Activated CD8-positive, alpha-beta T cell treated with anti-CD3 and anti-CD28 coated beads for 36 hours (primary cell): ENCODE measurements at places on chromosomes 7 and 10. TPM values are rescaled to one million over a fixed set of nuclear protein-coding genes. Genes with fewer than 3 reads are reported as not detected.
A peak's percentile ranks its signal among the peaks of the same experiment; 100 is the strongest.

GRCh38 chr10:83283151-83283550, 856.2 kb upstream of the GHITM start:
- H3K4me3 ChIP-seq = no peak overlapping the region
- no peaks in the 10 kb centered on the region for H3K4me1 ChIP-seq
- DNase-seq = no peak
- H3K27ac ChIP-seq = no peak overlapping the region
- H3K36me3 ChIP-seq = no peaks in the 10 kb centered on the region

DNA sequence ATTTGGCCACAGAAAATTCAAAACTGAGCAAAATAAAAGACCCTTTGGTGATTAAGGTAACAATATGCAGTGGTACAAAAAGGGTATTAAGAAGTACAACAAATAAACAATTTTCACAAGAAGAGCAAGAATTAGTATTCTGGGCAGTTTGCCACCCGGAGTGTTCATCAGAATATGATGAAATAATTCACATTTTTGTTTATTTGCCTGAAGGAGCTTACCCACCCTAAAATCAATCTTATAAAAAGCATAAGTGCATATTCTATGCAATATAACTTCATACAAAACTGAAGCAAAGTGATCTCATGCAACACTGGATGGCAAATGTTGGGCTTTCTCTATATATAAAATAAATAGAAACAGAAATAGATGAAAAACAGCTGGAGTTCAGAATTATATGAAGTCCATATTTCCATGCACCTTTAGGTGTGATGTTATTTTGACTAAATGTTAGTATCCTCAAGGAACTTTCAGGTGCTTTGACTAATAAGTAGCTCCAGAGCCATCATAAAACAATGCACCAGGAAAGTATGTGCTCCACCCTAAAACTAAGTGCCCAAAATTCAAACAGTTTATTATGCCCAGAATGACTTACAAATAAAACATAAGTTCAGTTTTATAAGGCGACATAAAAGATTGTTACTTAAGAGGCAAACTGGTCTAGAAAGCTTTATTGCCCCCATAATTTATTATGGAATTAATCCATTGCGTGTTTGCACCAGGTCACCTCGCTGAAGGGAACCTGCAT, 474.3 kb downstream of the SEMA3D start:
- H3K4me3 ChIP-seq = no peak overlapping the region
- H3K4me1 ChIP-seq = no peaks in the 10 kb centered on the region
- no peaks in the 10 kb centered on the region for H3K36me3 ChIP-seq
- no peaks in the 10 kb centered on the region for H3K27me3 ChIP-seq

GJC3 gene
- total RNA-seq = 0.41 TPM

CALCR gene
- total RNA-seq = not detected

DNA sequence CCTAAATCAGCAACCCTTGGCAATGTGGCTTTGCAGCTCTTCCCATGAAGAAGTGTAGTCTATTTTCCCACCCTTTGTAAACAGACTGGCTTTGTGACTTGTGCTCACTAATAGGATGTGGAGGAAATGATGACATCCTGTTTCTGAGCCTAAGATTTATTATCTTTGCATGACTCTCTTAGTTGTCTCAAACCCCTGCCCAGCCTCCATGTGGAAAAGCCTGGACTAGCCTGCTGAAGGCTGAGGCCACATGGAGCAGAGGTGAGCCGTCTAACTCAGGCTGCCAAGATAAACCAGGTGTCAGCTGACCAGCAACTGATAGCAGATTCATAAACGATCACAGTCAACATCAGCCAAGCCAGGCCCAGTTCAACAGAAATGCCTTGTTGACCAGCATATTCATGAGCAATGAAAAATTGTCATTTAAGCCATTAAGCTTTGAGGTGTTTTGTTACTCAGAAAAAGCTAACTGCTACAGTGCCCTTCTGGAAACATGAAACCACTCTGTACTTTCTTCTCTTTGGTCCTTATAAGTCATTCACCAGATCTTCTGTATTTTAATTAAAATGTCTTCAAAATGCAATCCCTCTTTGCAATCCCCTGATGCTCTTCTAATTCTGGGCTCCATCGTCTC, 586.3 kb upstream of the ANKRD30A start:
- no peaks in the 10 kb centered on the region for H3K36me3 ChIP-seq
- no peak overlapping the region for H3K27ac ChIP-seq
- no peaks in the 10 kb centered on the region for H3K27me3 ChIP-seq
- no peaks in the 10 kb centered on the region for H3K4me1 ChIP-seq
- H3K4me3 ChIP-seq = no peak overlapping the region
- DNase-seq = no peak

GARIN1A gene
- total RNA-seq = not detected

FAM25A gene
- not detected for total RNA-seq

DNA sequence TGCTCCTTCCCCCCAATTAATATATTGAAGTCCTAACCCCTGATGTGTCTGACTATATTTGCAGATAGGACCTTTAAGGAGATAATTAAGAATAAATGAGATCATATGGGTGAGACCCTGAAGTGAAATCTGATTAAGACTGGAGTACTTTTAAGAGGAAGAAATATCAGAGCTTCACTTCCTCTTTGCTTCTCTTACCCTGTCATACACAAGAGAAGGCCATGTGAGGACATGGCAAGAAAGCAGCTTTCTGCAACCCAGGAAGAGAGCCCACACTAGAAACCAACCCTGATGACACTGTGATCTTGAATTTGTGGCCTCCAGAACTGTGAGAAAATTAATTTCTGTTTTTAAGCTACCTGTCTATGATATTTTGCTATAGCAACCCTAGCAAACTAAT, 44.2 kb downstream of the JMJD1C start:
- peak overlapping the region; percentile 32 for H3K4me3 ChIP-seq
- H3K27me3 ChIP-seq = no peaks in the 10 kb centered on the region
- peak; percentile 26 for DNase-seq
- peak overlapping the region; percentile 95 for H3K27ac ChIP-seq

- H3K27me3 ChIP-seq = no peaks in the 10 kb centered on the region
- peaks cover 1% of the 10 kb centered on the region for H3K4me1 ChIP-seq
- H3K4me3 ChIP-seq = no peak overlapping the region
- no peak for DNase-seq
- H3K36me3 ChIP-seq = peaks cover 10% of the 10 kb centered on the region
- H3K27ac ChIP-seq = no peak overlapping the region
These were observed 69.7 kb downstream of the VCL start for GRCh38 chr10:74067373-74068352.

GRCh38 chr10:133357285-133358161, at the start of gene FUOM:
Gene FUOM (minus strand): TSS chr10:133358019. CDS start chr10:133358007, 12 bp downstream.
- peak within 1 kb of the TSS; percentile 82 for H3K27ac ChIP-seq
- peak; percentile 84 for DNase-seq
- peak within 1 kb of the TSS; percentile 82 for H3K4me3 ChIP-seq
- no peaks in the 10 kb centered on the region for H3K27me3 ChIP-seq

- no peak overlapping the region for H3K4me3 ChIP-seq
- no peaks in the 10 kb centered on the region for H3K36me3 ChIP-seq
- H3K27me3 ChIP-seq = no peaks in the 10 kb centered on the region
- DNase-seq = no peak
- H3K27ac ChIP-seq = no peak overlapping the region
These were observed 180.3 kb downstream of the DNAJB6 start for GRCh38 chr7:157516911-157517781.

GRCh38 chr7:149751043-149751775, 22.2 kb downstream of the ZNF467 start:
- H3K36me3 ChIP-seq = no peaks in the 10 kb centered on the region
- no peaks in the 10 kb centered on the region for H3K27me3 ChIP-seq
- H3K4me1 ChIP-seq = no peaks in the 10 kb centered on the region
- no peak overlapping the region for H3K4me3 ChIP-seq

DNA sequence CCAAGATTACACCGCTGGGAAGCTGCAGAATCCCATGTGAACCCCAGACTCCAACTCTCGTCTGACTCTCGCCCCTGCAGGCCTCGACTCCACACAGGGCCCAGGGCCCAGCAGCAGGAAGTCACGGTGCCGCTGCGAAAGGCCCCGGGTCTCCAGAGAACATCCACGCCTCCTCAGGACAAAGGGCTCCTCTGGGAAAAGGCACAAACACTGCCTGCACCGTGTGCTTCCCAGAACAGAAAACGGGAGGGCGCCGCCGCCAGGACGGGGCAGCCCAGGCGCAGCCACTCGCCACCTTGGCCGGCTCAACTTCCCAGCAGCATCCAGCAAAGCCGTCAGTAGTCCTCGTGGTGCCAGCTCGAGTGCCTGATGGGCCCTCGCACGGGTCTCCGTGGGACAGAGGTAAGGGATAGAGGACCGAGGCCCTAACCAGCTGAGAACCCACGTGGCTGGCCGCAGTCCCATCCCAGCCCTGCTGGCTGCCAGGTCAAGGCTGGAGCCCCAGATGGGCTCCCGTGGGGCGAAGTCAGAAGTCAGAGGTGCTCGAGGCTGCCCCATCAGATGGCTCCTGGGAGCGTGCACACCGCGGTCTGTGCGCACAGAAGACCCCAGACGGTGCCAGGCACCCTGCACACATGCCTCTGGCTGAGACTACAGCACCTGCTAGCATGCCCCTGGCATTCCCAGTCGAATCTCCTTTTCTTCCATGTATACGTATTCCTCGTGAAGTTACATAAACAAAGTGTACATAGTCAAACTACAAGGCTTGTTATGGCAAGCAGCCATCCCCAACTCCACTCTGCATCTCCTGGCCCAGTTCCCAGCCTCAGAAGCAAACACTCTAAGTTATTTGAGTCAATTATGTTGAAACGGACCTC, 60.2 kb downstream of the MAD1L1 start:
- H3K4me3 ChIP-seq = no peak overlapping the region
- H3K27ac ChIP-seq = no peak overlapping the region
- H3K4me1 ChIP-seq = no peaks in the 10 kb centered on the region
- H3K36me3 ChIP-seq = no peaks in the 10 kb centered on the region
- DNase-seq = no peak

GRCh38 chr7:127187740-127188139, 65.0 kb downstream of the GRM8 start:
- peak; percentile 1 for DNase-seq
- no peaks in the 10 kb centered on the region for H3K36me3 ChIP-seq
- H3K4me1 ChIP-seq = peaks cover 11% of the 10 kb centered on the region

PNLIPRP3 gene
- total RNA-seq = not detected

C7orf33 gene
- total RNA-seq = not detected

PILRA gene
- total RNA-seq = 6.6 TPM

DNA sequence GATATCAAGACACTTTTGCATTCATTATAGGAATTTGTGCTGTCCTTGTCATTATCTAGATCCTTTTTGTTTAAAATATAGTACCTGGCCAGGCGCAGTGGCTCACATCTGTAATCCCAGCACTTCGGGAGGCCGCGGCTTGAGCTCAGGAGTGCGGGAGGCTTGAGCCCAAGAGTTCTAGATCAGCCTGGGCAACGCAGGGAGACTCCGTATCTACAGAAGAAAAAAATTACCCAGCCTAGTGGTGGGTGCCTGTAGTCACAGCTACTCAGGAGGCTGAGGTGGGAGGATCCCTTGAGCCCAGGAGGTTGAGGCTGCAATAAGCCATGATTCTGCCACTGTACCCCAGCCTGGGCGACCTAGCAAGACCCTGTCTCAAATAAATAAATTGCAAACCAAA, 621 bp upstream of the MORN4 start:
- DNase-seq = peak; percentile 39
- no peak overlapping the region for H3K27ac ChIP-seq
- H3K36me3 ChIP-seq = no peaks in the 10 kb centered on the region
- peak overlapping the region; percentile 93 for H3K4me3 ChIP-seq
- H3K27me3 ChIP-seq = no peaks in the 10 kb centered on the region

- no peaks in the 10 kb centered on the region for H3K27me3 ChIP-seq
- H3K36me3 ChIP-seq = no peaks in the 10 kb centered on the region
- H3K27ac ChIP-seq = no peak overlapping the region
- H3K4me1 ChIP-seq = peaks cover 10% of the 10 kb centered on the region
These were observed 131.8 kb downstream of the PTPN20 start for GRCh38 chr10:47042780-47043750.

GPR85 gene
- not detected for total RNA-seq

SLC16A9 gene
- total RNA-seq = 1.2 TPM

GRCh38 chr7:17474724-17475344, 176.4 kb downstream of the AHR start:
- no peaks in the 10 kb centered on the region for H3K4me1 ChIP-seq
- no peaks in the 10 kb centered on the region for H3K36me3 ChIP-seq
- H3K27me3 ChIP-seq = no peaks in the 10 kb centered on the region
- DNase-seq = no peak
- no peak overlapping the region for H3K4me3 ChIP-seq
- H3K27ac ChIP-seq = no peak overlapping the region

GRCh38 chr7:86939197-86939814, 120.1 kb downstream of the ELAPOR2 start:
- no peak overlapping the region for H3K4me3 ChIP-seq
- peak; percentile 59 for DNase-seq
- H3K27ac ChIP-seq = no peak overlapping the region
- no peaks in the 10 kb centered on the region for H3K36me3 ChIP-seq
- H3K4me1 ChIP-seq = no peaks in the 10 kb centered on the region

GRCh38 chr7:129841465-129841864, 111.3 kb downstream of the UBE2H start:
- no peak overlapping the region for H3K4me3 ChIP-seq
- H3K27ac ChIP-seq = peak overlapping the region; percentile 63
- H3K4me1 ChIP-seq = peaks cover 48% of the 10 kb centered on the region
- peak; percentile 36 for DNase-seq

GRCh38 chr7:831596-832166, 595 bp upstream of the SUN1 start:
- peak overlapping the region; percentile 65 for H3K4me3 ChIP-seq
- H3K27ac ChIP-seq = peak overlapping the region; percentile 98
- H3K4me1 ChIP-seq = peaks cover 56% of the 10 kb centered on the region
- peaks cover 9% of the 10 kb centered on the region for H3K36me3 ChIP-seq
- no peaks in the 10 kb centered on the region for H3K27me3 ChIP-seq
- peak; percentile 41 for DNase-seq

- no peaks in the 10 kb centered on the region for H3K27me3 ChIP-seq
- H3K4me1 ChIP-seq = peaks cover 6% of the 10 kb centered on the region
- no peak for DNase-seq
These were observed 61.4 kb upstream of the ASAH2 start for GRCh38 chr10:50312464-50313437.

GRCh38 chr7:141074997-141075396, 1.1 kb downstream of the TMEM178B start:
- DNase-seq = no peak
- H3K27me3 ChIP-seq = peaks cover 35% of the 10 kb centered on the region
- no peaks in the 10 kb centered on the region for H3K36me3 ChIP-seq
- peak overlapping the region; percentile 61 for H3K4me3 ChIP-seq
- H3K27ac ChIP-seq = no peak overlapping the region

SPDYE2 gene
- not detected for total RNA-seq

SPAM1 gene
- not detected for total RNA-seq

ACTR3C gene
- total RNA-seq = 2.6 TPM

DNA sequence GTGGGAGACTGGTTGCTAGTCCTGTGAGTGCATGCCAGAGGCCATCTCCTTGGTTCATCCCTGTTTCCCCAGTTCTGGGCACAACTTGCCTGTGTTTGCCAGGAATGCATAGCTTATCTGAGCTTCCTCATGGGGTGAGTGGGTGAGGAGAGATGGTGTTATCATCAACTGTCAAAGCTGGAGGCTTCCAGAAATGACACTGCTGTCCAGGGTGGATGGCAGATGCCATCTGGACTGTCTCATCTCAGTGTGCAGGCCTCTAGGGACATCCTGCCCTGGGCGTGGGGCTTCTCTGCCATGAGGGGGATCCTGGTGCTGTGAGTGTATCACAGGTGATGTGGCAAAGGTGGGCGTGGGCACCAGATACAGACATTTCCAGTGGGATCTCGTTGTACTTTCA, 328.6 kb downstream of the DPP6 start:
- no peak overlapping the region for H3K4me3 ChIP-seq
- H3K4me1 ChIP-seq = no peaks in the 10 kb centered on the region
- H3K27me3 ChIP-seq = no peaks in the 10 kb centered on the region
- no peak overlapping the region for H3K27ac ChIP-seq
- H3K36me3 ChIP-seq = no peaks in the 10 kb centered on the region
- no peak for DNase-seq

- peaks cover 20% of the 10 kb centered on the region for H3K27me3 ChIP-seq
- DNase-seq = peak; percentile 80
- peaks cover 29% of the 10 kb centered on the region for H3K36me3 ChIP-seq
These were observed 364 bp downstream of the ZNF518A start for GRCh38 chr10:96130326-96130995.
